ENCODE measurements at places on chromosomes 2 and 18.

- no peak for DNase-seq
Observed at GRCh38 chr2:187477051-187477450, 29.0 kb upstream of the CALCRL start.

GRCh38 chr2:241272303-241273209, 42.9 kb downstream of the HDLBP start:
- peak; percentile 56 for DNase-seq

DNA sequence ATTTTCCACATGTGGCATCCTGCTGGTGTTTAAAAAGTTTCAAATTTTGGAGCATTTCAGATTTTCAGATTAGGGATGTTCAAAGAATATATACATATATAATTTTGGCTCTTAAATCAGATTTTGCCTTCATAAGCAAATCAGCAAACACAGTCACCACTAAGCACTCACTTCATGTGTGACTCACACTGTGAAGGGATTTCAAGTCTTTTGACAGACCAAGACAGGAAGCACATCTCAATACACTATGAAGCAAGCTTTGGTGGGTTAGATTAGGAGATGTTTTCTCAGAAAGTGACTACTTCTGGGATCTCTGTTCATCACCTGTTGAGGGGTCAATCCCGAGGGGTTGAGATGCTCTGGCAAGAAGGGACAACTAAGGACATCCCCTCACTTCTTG, 227.8 kb upstream of the RBBP8 start:
- DNase-seq: no peak

GRCh38 chr18:36295880-36296301, 1.6 kb upstream of the FHOD3 start:
- DNase-seq: no peak

DNA sequence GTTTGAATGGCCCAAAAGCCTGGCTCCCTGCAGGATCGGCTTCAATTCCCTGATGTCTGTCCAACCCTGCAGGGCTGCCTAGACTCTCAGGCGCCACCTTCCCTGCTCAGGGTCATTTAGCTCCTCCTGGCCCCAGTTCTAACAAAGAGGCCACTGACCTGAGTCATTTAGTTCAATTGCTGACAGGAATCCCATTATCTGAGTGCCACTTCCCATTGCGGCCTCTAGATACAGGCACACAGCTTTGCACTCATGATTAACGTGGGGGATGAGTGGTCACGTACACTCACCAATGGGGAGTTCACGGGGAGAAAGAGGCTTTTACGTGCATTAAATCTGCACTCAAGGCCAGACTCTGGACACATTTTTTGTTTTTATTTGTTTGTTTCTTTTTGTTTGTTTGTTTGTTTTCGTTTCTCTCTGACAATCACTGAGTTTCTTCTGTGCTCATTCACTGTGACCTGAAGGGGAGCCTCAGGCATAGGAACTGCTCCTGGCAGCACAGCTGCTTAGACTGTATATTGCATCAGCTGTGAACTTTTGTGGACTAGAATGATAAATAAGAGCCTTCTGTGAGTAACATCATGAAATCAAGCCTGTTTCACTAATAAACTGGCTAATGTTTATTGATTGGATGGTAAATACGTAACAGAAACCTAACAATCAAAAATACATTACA, 118.9 kb upstream of the CTNNA2 start:
- DNase-seq: no peak

DNA sequence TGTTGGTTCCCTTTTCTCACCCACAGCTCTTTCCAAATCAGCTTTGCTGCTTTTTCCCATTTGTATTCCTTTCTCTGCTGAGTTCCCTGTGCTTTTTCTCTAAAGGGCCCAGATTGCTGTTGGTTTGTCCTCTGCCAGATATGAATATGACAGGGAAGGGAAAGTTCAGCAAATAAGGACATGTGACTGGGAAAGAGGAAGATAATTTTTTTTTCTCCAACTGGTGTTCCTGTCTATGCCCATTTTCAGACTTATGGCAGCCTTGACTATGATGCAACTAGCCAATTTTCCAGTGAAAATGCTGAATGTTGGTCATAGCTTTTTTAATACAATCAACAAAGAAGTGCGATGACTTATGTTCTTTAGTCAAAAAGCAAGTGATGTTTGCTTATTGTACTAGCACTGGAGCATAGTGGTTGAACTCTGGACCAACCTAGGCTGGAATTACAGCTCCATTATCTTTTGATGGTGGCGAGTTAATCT, 7.7 kb downstream of the MDH1 start:
- no peak for DNase-seq

GRCh38 chr2:218885981-218886947, 5.6 kb downstream of the WNT10A start:
- no peak for DNase-seq

GRCh38 chr18:2918761-2919550, 72.2 kb downstream of the EMILIN2 start:
- no peak for DNase-seq

- no peak for DNase-seq
Observed at GRCh38 chr2:22822835-22823234, 562.1 kb upstream of the KLHL29 start.

- DNase-seq: peak; percentile 77
Observed at GRCh38 chr2:233404222-233404621, 49.9 kb downstream of the DGKD start.

DNA sequence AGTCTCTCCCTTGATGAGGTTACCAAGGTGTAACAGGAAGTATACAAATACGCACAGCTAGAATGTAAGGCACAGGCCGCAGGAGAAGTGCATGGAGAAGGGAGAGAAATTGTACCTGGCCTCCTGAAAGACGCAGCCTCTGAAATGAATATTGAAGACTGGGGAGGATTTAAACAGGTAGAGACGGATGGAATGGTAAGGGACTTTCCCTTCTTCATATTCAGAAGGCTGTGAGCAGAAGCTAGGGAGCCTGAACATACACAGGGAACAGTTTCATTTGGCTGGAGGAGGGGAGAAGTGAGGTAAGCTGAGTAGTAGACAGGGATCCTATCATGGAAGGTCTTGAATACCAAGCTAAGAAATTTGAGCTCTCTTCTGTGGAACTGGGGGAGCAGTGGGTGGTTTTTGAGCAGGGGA, 112.7 kb downstream of the ANKRD44 start:
- peak; percentile 47 for DNase-seq

GRCh38 chr2:112629823-112630222, 15.9 kb upstream of the SLC20A1 start:
- DNase-seq: no peak

DNA sequence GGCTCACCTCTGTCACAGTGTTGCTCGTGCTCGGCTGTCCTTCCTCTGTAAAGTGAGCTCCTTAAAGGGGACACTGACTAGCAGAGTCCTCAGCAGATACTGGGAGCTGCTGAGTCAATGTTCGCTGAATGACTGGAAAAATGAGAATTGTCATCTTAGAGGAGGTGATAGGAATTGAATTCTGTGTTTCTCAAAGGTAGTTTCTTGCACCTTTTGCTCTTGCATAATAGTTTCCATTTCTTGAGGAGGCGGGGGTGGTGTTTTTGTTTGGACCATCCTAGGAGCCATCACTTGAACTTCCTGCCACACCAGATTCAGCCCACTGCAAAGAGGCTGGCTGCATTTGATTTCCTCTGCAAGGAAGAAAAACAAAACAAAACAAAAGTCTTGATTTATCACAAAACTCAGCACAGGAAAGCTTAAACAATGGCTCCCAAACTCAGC, 11.4 kb upstream of the RFX8 start:
- DNase-seq: no peak

DNA sequence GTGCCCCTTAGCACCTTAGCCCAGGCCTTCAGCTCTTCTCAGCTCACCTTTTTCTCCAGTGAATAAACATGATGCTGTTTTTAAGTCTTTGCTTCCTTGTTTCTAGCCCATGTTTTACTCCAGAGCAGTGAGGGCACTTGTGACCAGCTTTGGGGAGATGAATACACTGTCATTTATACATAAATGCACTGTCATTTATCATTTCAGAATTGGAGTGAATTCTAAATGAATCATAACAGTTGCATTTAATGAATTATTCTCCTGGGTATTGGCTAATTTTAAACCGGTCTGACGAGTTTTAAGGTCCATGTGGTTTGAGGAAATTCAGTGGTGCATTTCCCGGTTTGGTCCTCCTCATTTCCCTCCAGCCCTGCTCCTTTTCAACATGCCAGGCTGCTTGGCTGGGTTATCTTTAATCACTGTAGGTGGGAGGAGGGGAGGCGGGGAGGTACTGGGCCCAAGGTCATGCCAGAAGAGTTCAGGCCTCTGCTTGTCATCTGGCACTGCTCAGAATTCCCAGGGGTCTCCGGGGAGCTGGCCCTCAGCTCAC, 23.9 kb downstream of the PRKCE start:
- no peak for DNase-seq

- DNase-seq: no peak
Observed at GRCh38 chr2:72103161-72103560, 44.5 kb downstream of the CYP26B1 start.

GRCh38 chr18:77164763-77165485, 32.3 kb upstream of the MBP start:
- no peak for DNase-seq

All from CD4-positive, alpha-beta T cell treated with Interleukin-1 beta for 1 hour (primary cell).